CD4-positive, alpha-beta T cell treated with Interleukin-6 at 100 ng/mL for 8 hours (primary cell): ENCODE measurements at places on chromosomes 5 and 9.

DNA sequence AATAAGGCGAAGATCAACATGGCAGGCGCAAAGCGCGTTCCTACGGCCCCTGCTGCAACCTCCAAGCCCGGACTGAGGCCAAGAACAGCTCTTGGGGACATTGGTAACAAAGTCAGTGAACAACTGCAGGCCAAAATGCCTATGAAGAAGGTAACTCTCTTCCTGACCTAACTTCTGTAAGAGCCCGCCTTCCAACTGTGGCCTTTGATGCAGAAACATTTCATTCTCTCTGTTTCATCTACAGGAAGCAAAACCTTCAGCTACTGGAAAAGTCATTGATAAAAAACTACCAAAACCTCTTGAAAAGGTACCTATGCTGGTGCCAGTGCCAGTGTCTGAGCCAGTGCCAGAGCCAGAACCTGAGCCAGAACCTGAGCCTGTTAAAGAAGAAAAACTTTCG lies 979 bp downstream of the CCNB1 start:
- DNase-seq, result no peak

- DNase-seq, result no peak
Observed at GRCh38 chr5:22050931-22051330, 802.2 kb downstream of the CDH12 start.

DNA sequence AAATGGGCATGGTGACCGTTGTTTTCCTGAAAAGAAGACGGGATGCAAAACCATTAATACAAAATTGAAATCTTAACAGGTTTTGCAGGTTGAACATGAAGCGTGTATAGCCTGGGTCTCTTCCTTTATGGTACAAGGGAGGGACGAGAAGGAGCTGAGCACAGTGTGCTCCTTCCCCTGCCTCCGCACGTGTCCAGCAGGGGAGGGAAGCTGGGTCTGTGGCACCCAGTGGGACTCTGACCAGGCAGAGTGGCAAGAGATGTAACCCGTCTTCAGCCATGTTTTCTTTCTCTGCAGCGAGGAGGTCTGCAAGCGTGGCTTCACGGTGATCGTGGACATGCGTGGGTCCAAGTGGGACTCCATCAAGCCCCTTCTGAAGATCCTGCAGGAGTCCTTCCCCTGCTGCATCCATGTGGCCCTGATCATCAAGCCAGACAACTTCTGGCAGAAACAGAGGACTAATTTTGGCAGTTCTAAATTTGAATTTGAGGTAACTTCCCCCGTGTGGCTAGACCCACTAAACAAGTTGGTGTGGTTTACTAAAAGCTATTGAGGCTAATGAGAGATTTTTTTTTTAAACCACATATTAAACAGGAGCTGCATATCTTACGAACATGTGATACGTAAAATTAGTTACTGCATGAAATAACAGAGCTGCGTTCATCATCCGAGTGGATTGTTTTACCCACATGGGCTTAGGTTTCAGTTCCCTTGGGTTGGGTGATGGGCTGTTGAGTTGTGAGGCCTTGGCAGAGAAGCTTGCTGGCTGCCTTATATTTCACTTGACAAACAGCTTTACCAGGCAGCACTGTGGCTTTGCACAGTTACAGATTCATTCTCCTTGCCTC lies 143.7 kb downstream of the TRIO start:
- no peak for DNase-seq

GRCh38 chr5:91065496-91065895 lies 317.6 kb downstream of the ARRDC3 start:
- DNase-seq, result no peak

GRCh38 chr5:59149271-59149670 lies 566.4 kb downstream of the RAB3C start:
- DNase-seq, result no peak

DNA sequence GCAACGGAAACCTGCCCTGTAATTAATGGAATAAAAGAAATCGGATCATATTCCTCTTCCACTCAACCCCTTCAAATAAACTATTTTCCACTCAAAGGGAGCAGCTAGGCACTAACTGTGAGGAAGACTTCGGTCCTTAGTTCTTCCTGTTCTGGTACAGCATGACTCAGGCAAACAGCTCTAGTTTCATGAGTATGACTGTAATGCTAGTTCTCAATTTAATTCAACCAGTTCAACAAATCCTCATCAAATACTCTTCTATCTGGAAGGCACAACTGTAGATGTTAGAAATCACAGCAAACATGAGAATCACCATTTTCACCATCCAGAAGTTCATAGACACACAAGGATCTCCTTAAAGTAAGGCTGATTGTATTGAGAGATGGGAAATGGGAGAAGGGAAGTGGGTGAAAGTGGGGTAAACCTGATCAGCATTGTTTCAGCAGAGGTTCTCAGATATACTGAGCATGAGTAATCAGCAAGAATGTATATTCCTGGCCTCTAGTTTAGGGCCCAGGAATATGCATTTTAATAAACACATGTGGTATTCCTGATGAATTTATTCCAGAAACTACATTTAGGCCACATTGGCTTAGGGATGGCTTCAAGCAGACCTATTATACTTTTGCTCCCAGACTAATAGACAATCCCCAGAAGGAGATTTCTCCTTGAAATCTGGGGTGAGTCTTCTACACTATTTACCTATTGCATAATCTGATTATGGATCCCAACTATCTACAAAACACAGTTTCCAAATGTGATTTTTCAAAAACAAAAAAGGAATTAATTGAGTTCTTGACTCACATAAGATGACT lies 141.1 kb upstream of the SLC12A2 start:
- no peak for DNase-seq
